ENCODE measurements at places on chromosomes 6 and 20. TPM values are rescaled to one million over a fixed set of nuclear protein-coding genes. Genes with fewer than 3 reads are reported as not detected.

DNA sequence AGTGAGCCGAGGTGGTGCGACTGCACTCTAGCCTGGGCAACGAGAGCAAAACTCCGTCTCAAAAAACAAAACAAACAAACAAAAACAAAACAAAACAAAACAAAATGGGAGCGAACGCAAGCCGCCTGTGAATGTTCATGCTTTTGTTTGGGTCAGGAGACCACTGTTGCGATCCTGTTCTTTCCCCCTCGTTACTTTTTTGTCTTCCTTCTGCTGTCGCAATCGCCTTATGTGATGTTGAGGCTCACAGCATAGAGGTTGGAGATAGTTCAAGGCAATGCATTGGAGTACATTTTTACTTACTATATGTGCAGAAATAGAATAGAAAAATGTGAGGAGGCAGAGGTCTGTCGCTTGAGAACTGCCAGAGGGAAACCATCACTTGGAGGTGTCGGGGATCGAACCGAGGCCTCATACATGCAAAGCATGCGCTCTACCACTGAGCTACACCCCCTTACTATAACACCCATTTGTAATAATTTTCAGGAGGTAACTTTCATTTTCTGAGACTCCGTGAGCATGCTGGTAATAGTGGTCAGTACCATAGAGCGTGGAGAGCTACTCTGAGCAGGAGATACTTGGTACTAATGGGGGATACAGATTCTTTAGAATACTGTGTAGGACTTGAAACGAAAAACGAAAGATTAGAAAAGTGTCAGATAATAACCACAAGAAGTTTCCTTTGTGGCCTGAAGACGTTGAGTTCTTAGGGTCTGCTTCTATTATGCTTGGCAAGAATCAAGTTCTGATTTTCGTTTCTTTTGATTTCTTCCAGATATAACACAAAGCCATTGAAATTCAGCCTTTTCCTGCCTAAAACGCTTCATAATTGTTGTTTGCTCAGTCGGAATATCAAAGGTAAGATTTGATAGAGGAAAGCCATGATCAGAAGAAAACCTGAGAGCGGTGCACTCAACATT, 121.1 kb downstream of the TRIM27 start:
- DNase-seq, result peak; percentile 68

DNA sequence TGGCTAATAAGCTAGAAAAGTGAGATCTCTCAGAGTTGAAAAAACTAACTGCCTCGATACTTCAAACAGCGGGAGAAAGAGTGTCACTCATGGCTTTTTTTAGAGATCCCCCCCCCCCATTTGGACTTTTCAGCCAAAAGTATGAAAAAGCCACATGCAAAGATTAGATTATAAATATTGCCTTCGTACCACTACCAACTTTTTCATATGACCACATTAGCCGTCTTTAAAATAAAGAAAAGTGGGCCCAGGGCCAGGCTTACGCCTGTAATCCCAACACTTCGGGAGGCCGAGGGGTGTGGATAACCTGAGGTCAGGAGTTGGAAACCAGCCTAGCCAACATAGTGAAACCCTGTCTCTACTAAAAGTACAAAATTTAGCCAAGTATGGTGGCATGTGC, 4.4 kb downstream of the PGK2 start:
- no peak for DNase-seq

DNA sequence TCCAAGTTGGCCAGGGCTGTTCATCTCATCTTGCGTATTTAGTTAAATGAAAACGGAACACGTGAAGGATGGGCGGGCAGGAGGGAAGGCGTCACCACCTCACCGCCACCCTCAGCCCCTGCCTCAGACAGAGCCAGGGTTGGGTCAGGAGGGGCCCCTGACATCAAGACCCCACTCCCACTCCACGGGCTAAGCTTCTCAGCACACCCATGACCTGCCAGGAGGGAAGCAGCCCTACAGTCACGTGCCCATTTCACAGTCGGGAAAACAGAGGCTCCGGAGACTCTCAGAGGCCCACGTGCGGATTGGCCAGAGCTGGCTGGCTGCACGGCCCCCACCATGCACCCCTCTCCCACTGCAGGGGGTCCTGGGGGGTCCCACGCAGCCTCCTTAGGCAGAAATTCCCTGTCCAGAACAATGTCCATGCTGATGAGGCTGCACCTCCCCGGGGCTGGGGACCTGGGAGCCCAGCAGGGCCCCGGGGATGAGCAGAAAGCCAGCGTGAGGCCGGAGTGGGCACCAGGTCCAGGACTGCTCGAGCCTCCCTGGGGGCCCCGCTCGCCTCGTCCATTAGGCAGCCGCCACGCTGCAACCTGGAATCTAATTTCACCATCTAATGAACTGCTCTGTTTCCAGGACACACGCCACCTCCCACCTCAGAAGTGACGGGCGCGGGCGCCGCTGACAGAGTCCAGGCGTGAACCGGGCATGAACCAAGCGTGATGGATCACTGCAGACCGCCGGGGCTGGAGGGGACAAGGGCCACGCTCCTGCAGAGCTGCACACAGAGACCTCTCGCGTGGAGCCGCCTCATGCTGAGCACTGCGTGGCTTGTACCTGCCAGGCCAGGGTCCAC, 15.8 kb downstream of the KCNQ2 start:
- DNase-seq, result no peak

DNA sequence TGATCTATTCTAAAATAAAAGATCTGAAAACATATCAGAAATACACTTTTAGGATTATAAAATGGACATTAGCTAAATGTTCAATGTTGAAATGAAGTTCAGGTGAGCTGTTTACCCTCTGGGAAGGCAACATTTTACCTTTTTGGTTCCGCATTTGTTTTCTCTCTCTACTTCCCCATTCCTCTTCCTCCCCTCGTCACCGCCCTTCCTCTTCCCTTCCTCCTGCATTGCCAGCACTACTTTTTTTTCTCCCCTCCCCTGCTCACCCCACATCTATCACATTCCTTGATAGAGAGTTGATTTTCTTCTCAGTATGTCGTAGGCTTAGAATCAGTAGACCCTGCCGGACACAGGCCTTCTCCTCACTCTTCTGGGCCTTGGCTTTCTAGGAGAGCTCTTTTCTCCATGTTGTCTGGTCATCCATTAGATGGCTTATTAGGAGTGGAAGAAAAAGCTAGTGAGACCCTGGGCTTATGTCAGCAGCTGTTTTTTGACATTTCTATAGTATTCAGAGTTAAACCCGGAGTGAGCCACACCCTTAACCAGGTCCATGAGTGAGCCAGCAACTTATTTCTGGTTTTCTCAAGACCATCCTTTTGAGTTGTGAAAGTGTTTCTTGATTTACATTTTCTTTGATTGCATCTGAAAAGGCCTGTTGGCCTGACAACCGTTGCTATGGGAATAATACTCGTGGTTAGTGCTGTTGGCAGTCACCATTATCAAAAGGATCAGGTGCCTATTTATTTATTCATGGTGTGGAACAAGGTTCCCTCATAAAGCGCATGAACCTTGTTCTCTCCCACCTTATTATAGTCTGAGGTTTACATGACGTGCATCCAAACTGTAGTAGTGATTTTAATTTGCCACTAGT, 90.9 kb downstream of the DTD1 start:
- DNase-seq, result peak; percentile 71

- DNase-seq, result no peak
These were observed 3.6 kb downstream of the RPS21 start for GRCh38 chr20:62390317-62391164.

DNA sequence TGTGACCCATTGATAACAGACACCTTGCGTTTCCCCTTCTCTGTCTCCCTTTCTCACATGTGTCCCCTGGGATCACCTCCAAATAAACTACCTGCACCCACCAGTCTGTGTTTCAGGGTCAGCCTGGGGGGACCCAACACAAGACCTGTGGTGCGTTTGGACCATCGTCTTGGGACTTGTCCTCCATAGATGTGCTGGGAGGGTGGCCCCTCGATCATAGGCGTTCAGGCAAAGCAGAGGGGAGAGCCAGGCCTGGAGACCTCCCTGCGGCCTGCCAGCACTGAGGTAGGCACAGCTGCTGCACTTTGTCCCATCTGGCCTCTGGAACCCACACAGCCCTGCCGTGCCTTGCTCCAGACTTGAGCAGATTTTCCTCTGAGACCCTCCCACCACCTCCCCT, 18.1 kb downstream of the CST9 start:
- no peak for DNase-seq

DNA sequence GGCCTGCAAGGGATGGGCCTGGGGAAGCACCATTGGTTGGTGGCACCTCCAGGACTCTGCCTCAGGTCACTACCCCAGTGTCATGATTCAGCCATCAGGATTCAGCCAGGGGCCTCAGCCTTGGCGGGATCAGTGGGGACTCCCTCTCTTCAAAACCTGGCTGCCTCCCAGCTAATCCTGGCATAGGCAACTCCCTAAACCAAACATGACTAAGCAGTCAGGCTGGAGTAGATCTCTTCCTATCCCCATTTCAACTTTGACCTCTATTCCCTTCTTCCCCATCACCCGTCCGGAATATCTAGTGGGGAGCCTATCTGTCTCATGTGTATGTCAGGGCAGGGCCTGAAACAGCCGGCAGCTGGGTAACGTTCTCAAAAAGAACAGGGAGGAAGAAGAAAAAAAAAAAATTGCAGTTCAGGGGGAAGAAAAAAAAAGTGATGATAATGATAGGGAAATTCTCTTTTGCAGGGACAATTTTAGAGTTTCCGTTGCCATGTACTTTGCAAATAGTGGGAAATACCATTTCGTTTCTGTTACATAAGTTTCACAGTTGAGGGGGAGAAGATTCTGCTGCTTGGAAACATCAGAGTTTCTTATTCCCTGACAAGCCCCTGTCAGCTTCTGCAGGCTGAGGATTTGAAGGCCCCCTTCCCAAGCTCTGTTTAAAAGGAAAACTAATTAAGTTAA, 4.1 kb upstream of the PREX1 start:
- DNase-seq, result no peak

GRCh38 chr6:137717074-137718073, 149.7 kb upstream of the TNFAIP3 start:
- peak; percentile 60 for DNase-seq

GRCh38 chr6:148138573-148138972, 204.1 kb upstream of the SASH1 start:
- DNase-seq, result no peak

DNA sequence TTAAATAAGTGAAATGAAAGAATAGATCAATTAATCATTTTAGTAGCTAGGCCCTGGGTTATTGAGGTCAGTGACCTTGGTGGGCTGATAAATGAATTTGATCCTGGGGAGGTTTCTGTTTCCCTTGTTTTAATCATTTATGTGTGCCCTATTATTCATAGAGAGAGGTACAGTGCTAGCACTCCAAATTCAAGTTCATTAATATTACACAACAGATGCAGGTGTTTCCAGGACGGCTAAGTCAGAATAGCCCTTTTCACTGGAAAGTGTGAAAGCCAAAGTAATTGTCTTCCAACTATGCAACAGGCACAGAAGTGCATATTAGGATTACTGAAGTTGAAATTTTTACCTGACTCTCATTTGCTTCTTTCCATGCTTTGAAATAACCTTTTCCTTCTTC, 61.7 kb upstream of the SGK1 start:
- DNase-seq, result no peak

GRCh38 chr6:112482373-112482772, 135.2 kb downstream of the RFPL4B start:
- DNase-seq, result no peak

- peak; percentile 91 for DNase-seq
These were observed 185.6 kb downstream of the TSHZ2 start for GRCh38 chr20:53157443-53158408.

GRCh38 chr20:43983904-43984361, 69.3 kb downstream of the TOX2 start:
- no peak for DNase-seq

DNA sequence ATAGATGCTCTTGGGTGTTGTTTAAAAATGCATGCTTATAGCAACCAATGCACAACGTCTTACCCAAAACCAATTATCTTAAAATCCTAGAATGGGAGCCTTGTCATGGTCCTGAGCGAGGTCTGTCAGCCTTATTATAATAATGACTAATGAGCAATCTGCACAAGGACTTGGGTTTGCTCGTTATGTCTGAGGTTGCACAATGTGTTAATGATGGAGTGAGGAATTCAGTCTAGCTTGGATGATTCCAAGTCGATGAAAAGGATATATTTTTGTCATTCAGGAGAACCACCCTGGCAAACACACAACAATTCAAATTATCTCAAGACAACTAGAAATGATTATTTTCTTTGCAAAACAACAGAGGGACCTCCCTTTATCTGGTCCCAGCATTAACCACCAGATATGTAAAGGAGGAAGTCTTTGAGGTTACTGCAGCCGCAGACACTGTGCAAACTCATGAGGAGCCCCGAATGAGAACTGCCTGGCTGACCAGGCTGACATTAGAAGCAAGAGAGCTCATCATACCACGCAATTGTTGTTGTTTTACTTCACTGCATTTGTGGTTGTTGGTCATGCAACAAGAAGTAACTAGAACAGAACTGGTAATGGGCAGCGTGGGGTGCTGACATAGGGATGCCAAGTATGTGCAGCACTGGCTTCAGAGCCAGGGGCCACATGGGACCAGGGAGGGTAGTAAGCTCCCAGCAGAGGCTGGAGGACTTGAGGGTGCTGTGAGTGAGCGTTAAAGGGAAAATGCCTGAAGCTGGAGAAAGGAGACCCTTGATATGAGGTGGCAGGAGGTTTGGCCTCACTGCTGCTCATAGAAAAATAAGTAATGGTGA, 488.3 kb downstream of the CDH26 start:
- DNase-seq, result no peak

- no peak for DNase-seq
These were observed 60.8 kb downstream of the UBR2 start for GRCh38 chr6:42624601-42625000.

- DNase-seq, result no peak
These were observed 26.2 kb downstream of the MYO6 start for GRCh38 chr6:75775219-75775618.

GRCh38 chr6:13141387-13141786, 186.9 kb downstream of the TBC1D7 start:
- no peak for DNase-seq

DNA sequence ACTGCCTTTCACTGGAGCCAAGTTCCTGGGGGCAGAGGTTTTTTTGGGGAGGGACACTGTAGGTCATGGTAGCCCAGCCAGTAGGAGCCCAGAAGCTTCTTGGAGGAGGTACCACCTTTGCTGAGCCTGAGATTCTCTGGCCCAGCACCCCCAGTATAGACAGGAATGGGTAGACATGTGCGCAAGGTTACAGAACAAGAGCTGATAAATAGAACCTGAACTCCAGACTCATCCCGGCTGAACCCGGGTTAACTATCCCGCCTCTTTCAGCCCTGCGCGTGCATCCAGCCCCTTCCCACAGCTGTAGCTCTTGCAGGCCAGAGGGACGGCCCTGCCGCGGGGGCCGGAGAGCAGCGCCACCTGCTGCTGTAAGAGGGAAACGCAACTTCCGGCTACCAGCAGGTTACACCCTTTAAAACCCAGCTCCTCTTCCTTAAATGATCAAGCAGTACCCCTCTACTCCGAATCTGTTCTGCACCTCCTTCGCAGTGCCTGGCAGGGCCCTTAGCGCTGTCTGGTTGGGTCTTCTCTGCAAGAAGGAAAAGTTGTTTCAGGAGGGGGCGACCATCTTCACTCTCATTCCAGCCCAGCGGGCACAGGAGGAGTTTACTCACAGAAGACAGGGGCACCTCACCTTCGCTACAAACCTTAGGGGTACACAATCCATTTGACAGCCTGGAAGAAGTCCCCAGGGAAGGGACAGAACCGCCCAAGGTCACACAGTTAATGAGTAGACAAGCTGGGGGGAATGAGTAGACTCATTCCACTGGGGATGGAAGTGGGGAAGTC, 7.5 kb downstream of the SRXN1 start:
- peak; percentile 87 for DNase-seq

- peak; percentile 54 for DNase-seq
These were observed 100.0 kb upstream of the CITED2 start for GRCh38 chr6:139474145-139475108.

GRCh38 chr6:38906582-38906981, 142.0 kb upstream of the GLP1R start:
- DNase-seq, result no peak

Gene LTB
- total RNA-seq, result not detected

Gene THBS2
- 44.7 TPM for total RNA-seq

Gene COL9A1
- 14.1 TPM for total RNA-seq

Gene GRIK2
- total RNA-seq, result 3.0 TPM

Gene CYP24A1
- total RNA-seq, result 0.12 TPM
